A549 (cell line): ENCODE measurements at places on chromosomes 1 and 21. TPM values are rescaled to one million over a fixed set of nuclear protein-coding genes. Genes with fewer than 3 reads are reported as not detected.

- no peak for DNase-seq
These were observed 4.6 kb downstream of the GFI1 start for GRCh38 chr1:92481971-92482664.

DNA sequence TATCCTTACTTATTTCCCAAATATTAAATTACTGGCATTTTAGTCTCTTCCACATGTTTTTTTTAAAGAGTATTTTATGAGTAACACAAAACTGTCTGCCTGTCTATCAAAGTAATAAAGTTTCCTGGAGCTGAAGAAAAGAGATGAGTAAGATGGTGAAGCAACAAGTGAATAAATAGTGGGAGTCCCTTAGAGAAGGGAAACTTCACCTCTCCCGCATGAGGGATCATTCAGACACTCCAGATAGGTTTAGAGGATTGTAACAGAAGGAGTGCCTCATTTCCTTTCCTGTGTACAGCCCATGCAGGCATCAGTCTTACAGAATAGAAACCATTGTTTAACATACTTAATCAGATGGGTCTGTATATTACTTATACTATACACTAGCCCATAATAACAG lies 205.7 kb downstream of the USP25 start:
- DNase-seq = no peak

Gene LENEP
- not detected in 3 replicates for polyA plus RNA-seq

Gene CNTN2
- polyA plus RNA-seq = not detected in 3 replicates

Gene PFDN2
- polyA plus RNA-seq = 179 to 203 TPM (median 187 TPM) in 3 replicates

Gene RHBG
- 0.08 TPM in 1 of 3 replicates, not detected in the others for polyA plus RNA-seq
